GM19239 (cell line): ENCODE measurements at places on chromosomes 12 and 14.

- no peak for DNase-seq
Measured at GRCh38 chr12:70964867-70965510, 44.5 kb upstream of the PTPRR start.

DNA sequence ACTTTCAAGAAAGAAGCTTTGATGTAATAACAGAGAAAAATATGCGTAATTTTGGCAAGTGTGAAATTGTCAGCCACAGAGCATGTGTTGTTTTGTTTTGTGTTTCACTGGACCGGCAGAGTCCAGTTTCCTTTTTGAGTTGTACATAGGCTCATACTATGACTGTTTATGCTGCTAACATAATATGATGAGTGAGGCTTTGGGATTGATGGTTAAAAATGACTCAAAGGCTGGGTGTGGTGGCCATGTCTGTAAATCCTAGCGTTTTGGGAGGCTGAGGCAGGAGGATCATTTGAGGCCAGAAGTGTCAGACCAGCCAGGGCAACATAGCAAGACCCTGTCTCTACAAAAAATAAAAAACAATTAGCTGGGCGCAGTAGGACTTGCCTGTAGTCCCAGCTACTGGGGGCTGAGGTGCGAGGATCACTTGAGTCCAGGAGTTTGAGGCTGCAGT is 487.9 kb downstream of the PCNX1 start:
- DNase-seq = no peak

DNA sequence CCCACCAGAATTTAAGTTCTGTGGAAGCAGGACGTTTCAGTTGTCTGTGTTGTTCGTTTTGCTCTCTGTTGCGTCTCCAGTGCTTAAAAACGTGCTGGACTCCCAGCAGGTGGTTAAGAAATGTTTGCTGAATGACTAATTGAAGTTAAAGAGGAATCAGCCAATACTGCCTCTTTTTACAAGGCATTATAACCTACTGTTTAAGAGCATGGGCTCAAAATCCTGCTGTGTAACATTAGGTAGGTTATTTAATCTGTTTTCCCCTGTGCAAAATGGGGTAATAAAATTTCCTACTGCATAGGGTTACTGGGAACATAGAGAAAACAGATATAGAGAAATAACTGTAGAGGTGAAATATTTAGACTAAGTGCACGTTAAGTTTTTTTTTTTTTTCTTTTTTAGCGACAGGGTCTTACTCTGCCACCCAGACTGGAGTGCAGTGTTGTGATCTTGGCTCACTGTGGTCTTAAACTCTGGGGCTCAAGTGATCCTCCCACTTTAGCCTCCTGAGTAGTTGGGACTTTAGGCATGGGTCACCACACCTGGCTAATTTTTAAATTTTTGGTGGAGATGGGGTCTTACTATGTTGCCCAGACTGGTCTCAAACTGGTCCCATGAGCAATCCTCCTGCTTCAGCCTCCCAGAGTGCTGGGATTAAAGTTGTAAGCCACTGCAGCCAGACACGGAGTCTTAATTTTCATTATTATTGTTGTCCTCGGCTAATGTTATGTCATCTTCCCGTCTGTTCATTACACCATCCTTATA is 139.4 kb upstream of the PRICKLE1 start:
- DNase-seq = no peak

DNA sequence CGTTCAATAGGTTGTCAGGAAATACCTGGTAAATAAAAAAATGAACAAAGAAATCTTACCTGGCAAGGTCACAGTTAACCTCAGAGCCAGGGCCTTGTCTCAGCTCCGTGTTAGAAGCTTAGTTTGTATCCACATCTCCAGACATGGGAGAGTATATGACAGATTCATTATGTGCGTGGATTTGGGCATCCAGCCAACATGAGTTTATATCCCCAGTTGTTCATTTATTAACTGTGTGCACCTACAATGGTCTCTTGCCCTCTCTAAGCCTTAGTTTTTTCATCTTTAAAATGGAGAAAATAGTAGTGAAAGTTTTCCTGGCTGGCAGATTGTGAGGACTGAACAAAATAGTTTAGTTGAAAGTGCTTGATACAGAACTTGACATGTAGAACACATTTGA is 437.8 kb downstream of the NPAS3 start:
- DNase-seq = no peak

GRCh38 chr14:35020713-35021112 is 25.4 kb upstream of the FAM177A1 start:
- no peak for DNase-seq

- no peak for DNase-seq
Measured at GRCh38 chr12:128078301-128078971, 188.5 kb upstream of the TMEM132C start.

GRCh38 chr12:112904571-112904970 is 2.2 kb upstream of the OAS1 start:
- DNase-seq = no peak

DNA sequence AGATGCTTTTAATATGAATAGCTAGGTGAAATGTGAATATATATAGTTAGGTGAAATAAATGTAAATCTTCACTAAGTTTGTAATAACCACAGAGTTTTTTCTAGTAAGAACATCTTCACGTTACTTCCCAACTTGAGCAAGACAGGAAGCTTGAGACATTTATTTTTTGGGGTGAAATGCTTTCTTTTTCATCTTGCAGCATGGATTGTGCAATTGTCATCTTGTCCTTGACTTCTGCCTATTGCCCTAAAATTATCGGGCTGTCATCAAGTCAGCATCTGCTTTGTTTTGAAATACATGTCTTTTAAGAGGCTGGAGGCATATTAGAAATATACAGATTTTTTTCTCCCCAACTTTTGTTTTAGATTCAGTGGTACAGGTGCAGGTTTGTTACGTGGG is 433.9 kb downstream of the PCNX1 start:
- DNase-seq = no peak

- no peak for DNase-seq
Measured at GRCh38 chr12:132558042-132558856, 52.1 kb downstream of the LRCOL1 start.

DNA sequence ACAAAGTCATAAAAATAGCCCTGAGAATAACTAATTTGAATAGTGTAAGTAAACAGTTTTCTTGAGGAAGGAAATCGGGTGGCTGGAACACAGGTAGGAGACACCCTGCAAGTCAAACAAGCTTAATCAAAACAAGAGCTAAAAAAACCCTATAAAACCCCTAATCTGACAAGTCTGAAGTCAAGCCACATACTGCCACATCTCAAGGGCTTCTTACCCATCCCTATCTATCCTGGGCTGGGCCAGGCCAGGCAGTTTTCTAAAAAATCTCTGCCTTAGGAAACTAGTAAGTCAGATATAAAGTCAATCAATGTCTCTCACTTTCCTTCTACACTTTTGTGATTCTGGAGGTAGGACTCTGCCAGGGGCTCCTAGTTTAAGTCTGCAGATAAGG is 15.3 kb downstream of the UBE2N start:
- no peak for DNase-seq

- no peak for DNase-seq
Measured at GRCh38 chr12:59186451-59186850, 266.1 kb upstream of the LRIG3 start.

GRCh38 chr12:67689385-67689784 is 40.8 kb downstream of the DYRK2 start:
- no peak for DNase-seq

DNA sequence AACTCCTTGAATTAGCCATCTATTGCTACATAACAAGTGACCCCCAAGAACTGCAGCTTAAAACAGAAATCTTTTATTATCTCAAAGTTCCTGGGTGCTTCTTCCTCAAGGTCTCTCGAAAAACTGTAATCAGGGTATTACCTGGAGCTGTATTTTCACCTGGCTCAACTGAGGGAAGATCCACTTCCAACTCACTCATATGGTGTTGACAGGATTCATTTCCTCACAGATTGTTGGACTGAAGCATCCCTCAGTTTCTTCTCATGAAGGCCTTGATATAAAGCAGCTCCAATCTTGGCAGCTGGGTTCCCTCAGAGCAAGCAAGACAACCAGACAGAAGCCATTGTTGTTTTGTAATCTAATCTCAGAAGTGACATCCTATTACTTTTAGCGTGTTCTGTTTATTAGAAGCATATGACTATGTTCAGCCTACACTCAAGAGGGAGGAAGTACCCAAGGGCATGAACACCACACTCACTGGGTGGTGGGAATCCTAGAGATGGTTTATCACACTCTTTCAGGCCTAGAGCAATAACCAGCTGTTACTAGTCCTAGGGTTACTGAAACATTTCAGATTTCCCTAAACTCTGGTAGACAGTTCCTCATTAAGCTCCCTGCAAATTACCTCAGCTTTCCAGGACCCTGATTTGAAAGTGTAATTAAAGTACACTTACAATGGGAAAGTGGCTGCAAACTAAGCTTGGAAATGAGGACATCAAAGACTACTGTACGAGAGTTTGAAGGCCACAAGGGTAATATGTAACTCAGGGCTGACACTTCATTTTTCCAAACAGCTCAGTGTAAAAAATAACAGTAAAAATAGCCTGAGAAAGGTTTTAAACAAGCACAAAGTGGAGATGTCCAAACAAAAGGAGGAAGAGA is 222.2 kb downstream of the SEC23A start:
- DNase-seq = no peak

- no peak for DNase-seq
Measured at GRCh38 chr14:89858089-89858488, 96.4 kb downstream of the EFCAB11 start.

DNA sequence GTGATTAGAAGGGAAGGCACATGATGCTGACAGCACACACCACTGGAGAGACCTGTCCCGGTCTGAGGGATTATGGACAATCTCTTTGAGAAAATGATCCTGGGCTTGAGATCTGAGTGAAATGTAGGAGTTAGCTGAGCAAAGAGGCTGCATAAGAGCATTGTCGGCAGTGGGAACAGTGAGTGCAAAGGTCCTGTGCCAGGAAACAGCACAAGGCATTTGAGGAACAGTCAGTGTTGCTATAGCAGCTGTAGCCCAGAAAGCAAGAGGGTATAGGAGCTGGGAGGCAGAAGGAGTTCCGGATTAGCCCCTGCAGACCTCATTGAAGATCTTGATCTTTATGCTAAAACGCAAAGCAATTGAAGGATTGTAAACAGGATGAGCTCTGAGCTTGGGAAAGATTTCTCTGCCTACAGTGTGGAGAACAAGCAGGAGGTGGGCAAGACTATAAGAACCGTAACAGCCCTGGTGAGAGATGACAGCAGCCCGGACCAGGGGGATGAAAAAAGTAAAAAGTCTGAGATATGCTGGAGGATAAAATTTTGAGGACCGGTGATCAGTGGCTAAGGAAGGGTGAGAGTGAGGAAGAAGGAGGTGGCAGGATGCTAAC is 28.5 kb downstream of the CFL2 start:
- no peak for DNase-seq

- no peak for DNase-seq
Measured at GRCh38 chr12:53224897-53225634, 6.9 kb downstream of the RARG start.

DNA sequence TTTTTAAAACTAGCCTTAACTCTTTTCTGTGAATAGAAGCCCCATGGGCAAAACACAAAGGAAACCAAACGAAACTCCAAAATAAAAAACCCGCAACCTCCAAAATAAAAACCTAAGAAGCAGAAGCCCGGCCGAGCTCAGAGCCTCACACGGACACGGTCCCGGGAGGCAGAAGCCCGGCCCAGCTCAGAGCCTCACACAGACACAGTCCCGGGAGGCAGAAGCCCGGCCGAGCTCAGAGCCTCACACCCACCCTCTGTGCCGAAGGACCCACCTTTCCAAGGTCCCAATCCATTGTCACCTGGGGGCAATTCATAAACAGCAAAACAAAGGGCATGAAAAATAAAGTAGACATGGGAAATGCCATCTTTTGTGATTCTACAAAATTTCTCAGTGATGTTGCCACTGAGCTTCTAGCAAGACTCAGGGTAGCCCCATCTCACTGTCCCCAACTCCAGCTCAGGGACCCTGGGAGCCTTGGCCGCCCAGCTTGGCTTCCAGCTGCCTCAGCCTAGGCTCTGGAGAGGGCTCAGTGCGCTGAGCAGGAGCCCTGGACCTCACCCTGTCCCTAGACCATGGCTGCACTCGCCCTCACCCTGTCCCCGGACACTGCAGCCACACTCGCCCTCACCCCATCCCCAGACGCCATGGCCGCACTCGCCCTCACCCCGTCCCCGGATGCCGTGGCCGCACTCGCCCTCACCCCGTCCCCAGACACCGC is 82.2 kb downstream of the GALNT9 start:
- no peak for DNase-seq

DNA sequence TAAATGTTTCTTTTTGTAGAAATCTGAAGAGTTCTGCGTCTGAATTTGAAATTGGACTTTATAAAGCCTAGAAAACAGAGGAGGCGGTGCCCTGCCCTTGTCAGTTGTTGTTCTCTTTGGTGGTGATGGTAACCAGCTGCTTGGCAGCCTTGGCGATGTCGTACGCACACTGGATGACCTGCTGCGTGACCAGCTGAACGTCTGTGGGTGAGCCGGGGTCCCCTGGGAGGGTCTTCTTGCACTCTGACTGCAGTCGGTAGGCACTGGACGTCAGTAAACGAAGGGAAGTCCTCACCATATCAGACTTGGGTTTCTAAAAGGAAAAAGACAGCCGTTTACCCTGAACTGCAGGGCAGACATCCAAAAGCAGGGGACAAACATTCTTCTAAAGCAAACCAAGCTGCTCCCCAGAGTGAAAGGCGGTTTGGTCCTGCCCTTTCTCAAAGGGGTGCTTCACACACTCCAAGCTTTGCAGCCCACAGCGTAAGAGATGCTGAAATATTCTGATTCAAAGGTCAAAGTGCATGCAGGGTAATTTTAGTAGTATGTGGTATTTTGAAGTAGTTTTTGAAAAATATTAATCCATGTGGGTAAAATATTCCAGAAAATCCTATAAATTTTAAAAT is 32.9 kb downstream of the TCHP start:
- no peak for DNase-seq

DNA sequence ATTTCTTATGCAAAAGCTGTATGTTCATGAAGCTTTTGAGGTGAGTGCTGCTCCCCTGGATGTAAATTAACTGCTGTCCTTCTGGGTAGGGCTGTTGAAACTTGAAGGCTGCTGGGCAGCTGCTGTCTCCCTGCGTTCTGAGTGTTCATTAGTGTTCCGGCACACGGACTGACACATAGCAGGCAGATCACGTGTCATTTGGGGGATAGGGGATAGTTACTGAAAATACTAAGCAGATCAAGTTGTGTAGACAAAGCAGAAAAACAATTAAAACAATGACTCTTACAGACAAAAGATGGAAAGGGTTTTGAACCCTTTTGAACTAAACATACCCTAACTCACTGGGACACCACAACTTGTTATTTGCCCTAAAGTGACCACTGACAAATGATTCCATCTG is 82.5 kb downstream of the PRICKLE1 start:
- no peak for DNase-seq

- DNase-seq = no peak
Measured at GRCh38 chr12:50112456-50113218, 601 bp downstream of the COX14 start.

GRCh38 chr14:72451054-72451972 is 442.6 kb downstream of the DPF3 start:
- peak; percentile 25 for DNase-seq

DNA sequence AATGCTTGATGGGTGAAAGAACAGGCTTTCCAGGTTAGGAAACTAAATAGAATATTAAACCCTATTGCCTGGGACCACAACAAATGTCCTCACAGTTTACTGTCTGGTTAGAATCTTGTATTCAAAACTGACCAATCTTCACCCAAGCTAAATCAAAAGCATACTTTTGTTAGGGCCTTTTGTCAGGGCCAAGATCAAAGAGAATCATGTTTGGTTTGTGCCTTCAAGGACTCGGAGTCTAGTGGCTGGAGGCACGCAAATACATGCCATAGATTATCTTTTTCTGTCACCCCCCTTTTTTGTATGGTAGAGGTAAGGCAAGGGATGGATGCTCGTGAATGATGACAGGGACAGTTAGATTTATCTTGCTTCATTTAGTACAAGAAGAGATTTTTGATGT is 51.1 kb upstream of the AKAP6 start:
- no peak for DNase-seq

GRCh38 chr12:103529306-103529705 is 33.5 kb upstream of the C12orf42 start:
- DNase-seq = no peak
